ENCODE measurements at places on chromosomes 16 and 17.
A peak's percentile ranks its signal among the peaks of the same experiment; 100 is the strongest.

GRCh38 chr17:13753771-13754170, 152.0 kb upstream of the HS3ST3A1 start:
- DNase-seq, result no peak

- DNase-seq, result no peak
These were observed 178.0 kb downstream of the CPPED1 start for GRCh38 chr16:12625716-12626115.

DNA sequence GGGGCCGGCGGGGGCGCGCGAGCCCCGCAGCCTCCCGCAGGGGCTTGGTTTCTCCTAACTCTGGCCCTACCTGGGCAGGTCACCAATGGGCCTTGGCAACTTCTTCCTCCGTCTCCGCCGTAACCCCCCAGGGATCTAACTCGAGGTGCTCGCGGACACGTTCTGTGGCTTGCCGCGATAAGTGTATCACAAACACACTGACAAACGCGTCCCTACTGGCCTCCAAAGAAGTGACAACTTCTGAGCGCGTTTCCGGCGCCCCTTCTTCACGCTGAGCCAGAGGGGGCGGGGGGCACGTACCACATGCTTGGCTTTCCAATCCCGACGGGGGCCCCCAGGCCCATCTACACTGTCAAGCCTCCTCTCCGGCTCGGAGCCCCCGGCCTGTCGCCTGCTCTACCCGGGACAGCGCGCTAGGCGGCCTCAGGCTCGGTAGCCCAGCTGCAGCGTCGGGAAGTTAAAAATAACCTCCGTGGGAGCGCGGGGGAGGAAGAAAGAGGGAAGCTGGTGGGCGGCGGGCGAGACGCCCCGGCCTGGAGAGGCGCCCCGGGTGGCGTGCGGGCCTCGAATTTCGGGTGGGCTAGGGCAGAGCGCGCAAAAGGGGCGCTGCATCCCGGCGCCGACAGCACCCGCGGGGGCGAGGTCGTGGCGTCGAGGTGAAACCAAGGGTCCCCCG, 725 bp upstream of the SPHK1 start:
- DNase-seq, result peak; percentile 80

GRCh38 chr17:1298606-1299005, 19.1 kb downstream of the TRARG1 start:
- DNase-seq, result peak; percentile 57

DNA sequence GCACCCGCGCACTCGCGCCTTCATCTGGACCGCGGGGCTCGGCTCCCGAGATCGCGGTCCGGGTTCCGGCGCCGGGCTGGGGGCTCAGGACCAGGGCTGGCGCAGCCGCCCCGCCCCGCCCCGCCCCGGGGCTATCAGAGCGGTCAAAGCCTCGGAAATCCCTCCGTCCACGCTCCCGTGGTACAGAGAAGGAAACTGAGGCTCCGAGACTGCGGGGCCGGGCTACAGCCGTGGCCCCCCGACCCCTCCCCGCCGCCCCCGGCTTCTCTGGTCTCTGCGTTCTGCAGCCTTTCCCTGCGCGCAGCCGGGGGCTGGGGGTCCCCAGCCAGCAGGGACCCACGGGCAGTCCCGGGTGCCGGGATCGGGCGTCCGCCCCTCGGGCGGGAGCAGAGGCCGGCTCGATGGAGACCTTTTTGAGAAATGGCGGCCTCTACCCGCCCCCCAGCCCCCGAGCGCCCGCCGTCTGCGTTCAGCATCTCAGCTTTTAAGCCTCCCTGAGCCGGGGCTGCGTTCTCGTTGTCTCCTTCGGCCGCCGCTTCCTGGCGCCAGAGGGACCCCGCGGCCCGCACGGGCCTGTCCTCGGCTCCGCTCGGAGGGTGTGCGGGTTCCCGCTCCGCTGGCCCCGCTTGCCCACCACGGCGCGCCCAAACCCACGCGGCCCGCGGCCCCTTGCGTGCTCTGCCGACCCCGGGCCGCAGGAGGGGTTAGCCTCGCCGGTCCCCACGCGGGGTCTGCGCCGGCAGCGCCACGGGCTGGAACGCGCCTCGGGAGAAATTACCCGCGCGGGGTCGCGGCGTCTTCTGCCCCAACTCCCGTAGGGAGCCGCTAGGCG, 1.5 kb upstream of the NPTX1 start:
- peak; percentile 66 for DNase-seq

GRCh38 chr16:48947371-48947713, 334.3 kb downstream of the CBLN1 start:
- DNase-seq, result no peak

- DNase-seq, result no peak
These were observed 593.5 kb upstream of the SOX9 start for GRCh38 chr17:71527311-71527710.

DNA sequence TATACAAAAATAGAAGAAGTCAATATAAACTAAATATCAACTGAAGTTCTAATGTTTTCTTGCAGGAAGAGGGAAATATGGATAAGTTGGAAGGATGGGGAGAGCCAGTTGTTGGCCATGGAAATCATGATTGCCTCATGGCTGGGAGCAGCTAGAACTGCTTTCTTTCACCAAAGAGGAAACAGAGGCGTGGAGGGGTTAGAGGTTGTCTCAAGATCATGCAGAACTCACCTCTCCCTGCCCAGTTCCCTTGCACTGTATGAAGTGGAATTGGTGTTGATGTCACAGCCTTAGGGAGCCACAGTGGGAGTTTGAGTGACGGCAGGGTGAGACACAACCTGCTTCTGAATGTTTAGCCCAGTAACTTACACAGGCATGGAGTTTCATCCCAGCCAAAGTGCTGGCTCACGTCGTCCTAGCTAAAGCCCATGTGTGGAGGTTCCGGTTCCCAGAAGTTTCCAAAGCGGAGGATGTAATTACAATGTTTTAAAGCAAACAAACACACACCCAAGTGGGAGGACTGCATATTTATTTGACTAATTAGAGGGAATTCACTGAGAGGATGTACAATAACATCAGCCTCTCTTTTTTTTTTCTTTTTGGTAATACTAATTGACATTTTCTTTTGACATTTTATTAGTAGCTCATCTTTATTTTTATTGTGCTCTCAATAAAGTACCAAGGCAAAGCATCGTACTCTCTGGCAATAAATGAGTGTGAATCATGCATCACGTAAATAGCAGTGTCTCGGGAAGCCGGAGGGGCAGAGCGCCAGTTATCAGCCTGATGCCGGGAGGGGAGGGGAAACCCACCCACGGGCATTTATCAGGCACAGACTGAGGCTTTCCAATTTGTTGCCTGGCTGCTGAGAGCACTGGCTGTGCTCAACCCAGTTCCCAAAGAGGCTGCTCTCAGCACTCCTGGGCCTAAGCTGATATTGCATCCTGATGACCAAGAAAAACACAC, 118.7 kb upstream of the CDH5 start:
- DNase-seq, result no peak

GRCh38 chr17:15261802-15262290, 3.3 kb downstream of the PMP22 start:
- peak; percentile 35 for DNase-seq

DNA sequence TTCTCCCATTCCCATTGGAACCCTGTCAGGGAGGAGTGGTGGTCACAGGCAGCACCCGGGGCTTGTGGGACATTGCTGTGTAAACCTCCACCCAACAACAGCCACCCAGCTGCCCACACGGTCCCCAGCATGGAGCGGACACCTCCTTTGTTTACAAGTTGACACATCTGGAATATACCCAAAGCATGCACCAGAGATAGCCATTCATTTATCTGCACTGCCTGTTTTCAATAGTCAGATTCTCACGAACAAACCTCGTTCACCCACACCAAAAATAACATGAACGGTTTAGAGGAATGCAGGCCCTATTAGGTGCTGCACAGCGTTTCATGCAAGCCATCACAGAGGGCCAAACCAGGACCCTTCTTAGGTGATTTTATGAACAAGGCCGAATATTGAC, 244.8 kb downstream of the FOXL1 start:
- DNase-seq, result no peak

DNA sequence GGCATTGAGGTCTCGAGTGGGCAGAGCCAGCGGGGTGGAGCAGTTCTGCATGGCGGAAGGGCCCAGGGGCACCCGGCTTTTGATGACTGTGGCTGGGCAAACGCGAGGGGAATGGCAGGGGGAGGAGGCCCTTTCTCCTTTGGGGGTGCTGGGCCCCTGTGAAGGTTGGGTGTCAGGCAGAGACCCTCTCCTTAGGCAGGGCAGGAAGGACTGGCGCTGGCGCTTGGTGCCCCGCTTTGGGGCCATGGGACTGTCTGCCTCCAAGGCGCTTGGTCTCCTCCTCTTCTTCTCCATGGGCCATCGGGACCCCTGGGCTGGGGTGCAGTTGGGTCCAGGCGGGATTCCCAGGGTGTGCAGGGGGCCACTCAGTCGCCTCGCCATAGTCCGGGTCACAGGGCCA, 12.8 kb upstream of the GFAP start:
- no peak for DNase-seq

DNA sequence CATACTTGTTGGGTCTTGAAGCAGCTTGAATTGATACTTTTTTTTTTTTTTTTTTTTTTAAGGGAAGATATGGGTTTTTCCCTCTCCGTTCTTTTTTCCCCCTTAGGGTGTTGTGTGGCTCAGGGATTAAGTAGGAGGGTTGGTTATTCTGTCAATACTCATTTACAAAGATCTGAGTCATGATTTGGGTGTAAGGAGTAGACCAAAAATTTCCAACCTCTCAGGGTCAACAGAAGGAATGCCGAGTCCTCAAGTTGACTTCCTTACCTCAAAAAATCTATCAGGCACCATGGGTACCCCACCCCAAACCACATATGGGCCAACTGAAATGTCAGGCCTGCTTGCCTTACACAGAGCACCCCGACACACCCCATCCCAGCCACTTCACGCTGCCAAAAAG, 230.5 kb downstream of the CCDC182 start:
- DNase-seq, result no peak

DNA sequence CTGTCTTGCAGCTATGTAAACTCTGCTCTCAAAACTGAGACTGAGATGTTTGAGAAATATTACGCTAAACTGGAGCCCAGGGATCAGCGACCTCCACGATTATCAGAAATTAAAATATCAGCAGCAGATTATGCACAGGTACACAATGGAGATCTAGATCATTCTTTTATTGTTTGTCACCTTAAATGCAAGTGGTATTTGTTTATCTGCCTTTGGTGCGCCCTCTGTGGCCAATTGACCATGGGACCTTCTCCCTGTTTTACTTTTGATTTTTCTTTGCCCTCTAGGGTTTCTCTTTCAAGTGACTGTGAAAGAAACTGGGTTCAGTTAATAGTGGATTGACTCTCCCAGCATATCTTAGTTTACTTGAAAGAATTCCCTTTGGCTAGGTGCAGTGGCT, 42.1 kb downstream of the PRSS54 start:
- no peak for DNase-seq

DNA sequence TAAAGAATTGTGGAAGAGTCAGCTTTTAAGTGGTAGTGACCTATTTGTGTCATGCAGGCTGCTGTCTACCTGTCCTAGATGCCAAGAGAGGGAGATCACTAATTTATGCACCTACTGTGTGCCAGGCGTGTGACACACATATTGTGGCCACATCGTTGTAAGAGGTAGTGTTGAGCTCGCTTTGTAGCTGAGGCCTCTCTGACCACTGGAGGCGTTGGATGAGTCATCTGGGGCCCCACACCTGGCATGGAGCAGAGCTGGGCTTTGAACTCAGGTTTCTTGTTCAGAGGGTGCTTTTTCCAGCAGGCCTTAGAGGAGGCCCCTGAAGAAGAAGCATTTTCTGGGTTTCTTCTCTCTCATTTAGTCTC, 52.3 kb upstream of the LGALS9 start:
- peak; percentile 78 for DNase-seq

DNA sequence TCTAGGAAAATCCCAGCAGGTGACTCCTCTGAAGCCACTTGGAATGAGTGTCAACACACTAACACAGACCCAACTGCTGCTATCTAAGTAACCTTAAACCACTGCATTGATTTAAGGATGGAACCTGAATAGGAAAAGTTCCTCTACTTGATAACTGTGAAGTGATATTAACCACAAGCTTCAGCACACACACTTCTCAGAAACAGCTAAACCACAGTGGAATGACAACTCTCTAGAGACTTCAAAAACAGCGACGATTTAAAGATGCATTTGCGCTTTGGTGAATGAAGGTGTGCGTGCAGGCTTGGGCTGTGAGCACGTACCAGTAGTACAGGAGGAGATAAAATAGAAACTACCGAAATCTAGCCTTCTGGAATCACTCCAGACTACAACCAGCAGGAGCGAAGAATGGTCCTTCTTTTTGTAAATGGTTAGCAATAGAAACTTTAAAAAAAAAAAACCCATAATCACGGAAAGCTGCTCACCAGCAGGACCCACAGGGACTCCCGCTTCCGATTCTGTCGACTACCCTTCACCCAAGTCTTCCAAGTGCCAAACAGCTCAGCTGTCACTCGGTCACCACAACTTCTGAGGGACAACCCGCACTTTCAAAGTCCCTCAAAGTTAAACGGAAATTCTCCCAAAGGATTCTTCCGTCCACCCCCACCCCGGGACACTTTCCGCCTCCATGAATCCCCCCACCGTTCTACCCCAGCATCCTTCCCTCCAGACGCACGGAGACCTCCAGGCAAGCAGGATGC, 137.7 kb upstream of the CORO6 start:
- DNase-seq, result peak; percentile 63

DNA sequence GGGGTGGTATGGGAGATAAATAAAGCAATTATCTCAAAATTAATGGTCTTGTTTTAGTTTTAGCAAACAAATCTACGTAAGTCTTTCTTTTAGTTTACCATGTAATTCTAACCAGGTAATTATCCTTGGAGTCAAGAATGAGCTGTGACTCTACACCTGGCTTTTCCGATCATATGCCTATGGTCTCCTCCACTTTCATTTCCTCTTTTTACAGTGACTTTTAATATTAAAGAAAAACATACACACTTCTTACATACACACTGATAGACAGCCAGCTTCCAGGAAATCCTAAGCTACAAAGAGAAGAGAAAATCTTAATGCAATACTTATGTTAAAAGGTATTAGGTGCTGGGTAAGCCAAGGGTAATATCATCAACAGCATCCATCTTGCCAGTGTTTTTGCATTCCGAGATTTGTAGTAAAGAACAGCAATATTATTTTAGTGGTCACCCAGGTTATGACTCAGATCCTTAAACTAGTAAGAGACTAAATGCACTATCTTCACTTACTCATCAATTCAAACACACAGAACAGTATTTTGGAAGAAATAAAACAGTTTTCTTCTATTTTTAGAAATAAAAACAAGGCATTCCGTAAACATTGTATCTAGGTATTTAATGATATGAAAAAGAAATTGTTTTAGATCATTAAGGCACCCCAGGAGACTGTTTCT, 4.4 kb upstream of the IRX5 start:
- DNase-seq, result no peak

DNA sequence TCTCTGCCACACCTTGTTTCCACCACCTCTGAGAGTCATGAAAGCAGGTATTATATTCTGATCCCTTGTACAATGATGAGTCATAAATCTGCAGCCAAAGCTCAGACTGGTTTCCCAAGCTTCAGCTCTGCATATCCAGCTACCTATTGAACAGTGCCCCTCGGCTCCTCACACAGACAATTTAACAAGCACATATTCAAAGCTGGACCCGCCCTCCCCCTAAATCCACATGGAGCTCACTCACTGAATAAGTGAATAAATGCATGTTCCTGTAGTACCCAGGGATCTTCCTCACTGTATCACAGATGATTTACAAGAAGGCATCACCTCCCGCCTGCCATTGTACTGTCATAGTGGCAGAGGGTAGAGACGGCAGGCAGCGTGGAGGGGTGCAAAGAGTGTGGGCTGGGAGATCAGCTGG, 516.4 kb downstream of the GRIN2A start:
- DNase-seq, result no peak

- DNase-seq, result peak; percentile 70
These were observed 669 bp downstream of the RNF167 start for GRCh38 chr17:4940555-4941318.
